ENCODE measurements at places on chromosomes 7 and 10. TPM values are rescaled to one million over a fixed set of nuclear protein-coding genes. Genes with fewer than 3 reads are reported as not detected.
A peak's percentile ranks its signal among the peaks of the same experiment; 100 is the strongest.

SUN3 gene
- total RNA-seq: not detected

DNA sequence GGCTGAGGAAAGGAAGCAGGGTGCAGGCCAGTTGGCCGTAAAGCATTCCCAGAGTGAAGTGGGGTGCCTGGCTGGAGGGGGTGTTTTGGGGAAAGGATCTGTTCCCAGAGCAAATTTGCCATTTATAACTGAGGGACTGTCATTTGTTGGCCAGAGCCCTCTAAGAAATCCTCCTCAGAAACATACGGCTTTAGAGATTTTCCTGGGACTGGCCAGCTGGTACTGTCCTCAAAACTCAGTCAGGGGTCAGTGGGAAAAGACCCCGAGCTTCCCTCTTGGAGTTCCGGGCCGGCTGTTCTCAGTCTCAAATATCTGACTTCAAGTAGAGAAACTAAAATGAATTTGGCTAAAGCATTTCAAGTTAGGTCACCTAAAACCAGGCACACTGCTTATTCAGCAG, 55.9 kb downstream of the ETV1 start:
- DNase-seq: no peak
- peak overlapping the region; percentile 73 for H3K27ac ChIP-seq

- peaks cover 2% of the 10 kb centered on the region for H3K27me3 ChIP-seq
- H3K27ac ChIP-seq: no peak overlapping the region
- H3K4me1 ChIP-seq: peaks cover 22% of the 10 kb centered on the region
- no peak for DNase-seq
Measured at GRCh38 chr7:110974441-110974840, 116.5 kb upstream of the LRRN3 start.

GRCh38 chr10:80553436-80553835, 15.7 kb downstream of the SH2D4B start:
- no peaks in the 10 kb centered on the region for H3K36me3 ChIP-seq
- peaks cover 4% of the 10 kb centered on the region for H3K27me3 ChIP-seq
- no peak overlapping the region for H3K4me3 ChIP-seq
- H3K4me1 ChIP-seq: peaks cover 13% of the 10 kb centered on the region

GRCh38 chr10:124650820-124651401, 93.3 kb downstream of the FAM53B start:
- no peaks in the 10 kb centered on the region for H3K27me3 ChIP-seq
- DNase-seq: no peak
- no peaks in the 10 kb centered on the region for H3K36me3 ChIP-seq
- no peak overlapping the region for H3K27ac ChIP-seq

- peaks cover 38% of the 10 kb centered on the region for H3K4me1 ChIP-seq
- peaks cover 28% of the 10 kb centered on the region for H3K36me3 ChIP-seq
- no peak overlapping the region for H3K4me3 ChIP-seq
- no peak overlapping the region for H3K27ac ChIP-seq
- H3K27me3 ChIP-seq: no peaks in the 10 kb centered on the region
Measured at GRCh38 chr7:134943785-134944400, 42.4 kb upstream of the AGBL3 start.
